Left forelimb (tissue), 1 donor: ENCODE measurements at places on chromosomes 11 and 22.
A peak's percentile ranks its signal among the peaks of the same experiment; 100 is the strongest.

DNA sequence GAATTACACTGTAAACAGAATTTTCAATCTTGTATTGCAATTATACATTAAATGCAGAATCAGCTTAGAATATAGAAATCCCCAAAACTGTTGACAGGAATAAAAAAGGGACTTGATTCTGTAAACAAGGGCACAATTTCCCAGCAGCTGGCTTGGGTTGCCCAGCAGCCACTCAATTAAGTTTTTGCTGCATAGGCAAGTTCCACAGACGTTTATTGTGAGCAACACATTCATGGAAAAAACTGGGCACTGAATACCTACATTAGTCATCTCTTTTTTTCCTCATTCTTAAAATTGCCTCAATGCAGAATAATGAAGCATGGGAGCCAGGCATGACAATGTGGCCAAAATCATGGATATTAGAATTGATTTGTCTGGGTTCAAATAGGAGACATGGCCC lies 421.8 kb upstream of the ANO5 start:
- DNase-seq: no peak

GRCh38 chr11:10693509-10694081 lies at the start of gene IRAG1:
IRAG1 (minus strand) TSS chr11:10693755; CDS start chr11:10693602, 153 bp downstream.
- DNase-seq: no peak

DNA sequence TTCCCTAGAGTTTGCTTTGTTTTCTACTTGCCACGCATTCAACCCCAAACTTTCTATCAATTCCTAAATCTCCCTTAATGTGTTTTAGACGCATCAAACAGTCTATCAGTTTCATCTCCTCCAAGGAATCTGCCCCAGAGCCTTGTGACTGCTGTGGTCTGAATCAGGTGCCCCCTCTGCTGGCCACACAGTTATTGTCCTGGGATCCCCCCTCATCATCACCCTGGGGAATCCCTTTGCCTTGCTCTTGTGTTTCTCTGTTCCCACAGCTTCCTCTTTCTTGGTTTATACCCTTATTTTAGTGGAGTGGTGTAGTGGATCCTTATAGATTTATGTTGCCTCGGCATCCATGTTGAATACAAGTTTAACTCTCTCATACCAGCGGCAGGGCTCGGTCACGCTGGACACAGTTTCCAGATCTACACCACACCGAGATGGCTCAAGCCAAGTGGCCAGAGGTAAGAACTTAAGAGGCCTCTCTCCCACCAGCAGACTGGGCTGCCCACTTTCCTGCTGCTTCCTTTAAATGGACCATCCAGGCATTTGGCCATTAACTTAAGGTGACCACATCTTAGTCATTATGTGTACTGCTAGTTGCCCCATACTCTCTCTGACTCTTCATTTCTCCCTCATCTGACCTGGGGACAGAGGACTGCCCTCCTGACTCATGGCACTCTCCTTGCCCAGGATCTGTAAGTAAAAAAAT lies 8.2 kb downstream of the UPB1 start:
- DNase-seq: no peak

GRCh38 chr11:7673724-7674434 lies 579 bp upstream of the CYB5R2 start:
- DNase-seq: peak; percentile 79

GRCh38 chr11:64472593-64473455 lies 113.9 kb downstream of the RPS6KA4 start:
- DNase-seq: peak; percentile 11

- DNase-seq: no peak
Observed at GRCh38 chr22:18044548-18045271, 20.3 kb upstream of the MICAL3 start.

GRCh38 chr11:21866781-21867180 lies 326.1 kb upstream of the ANO5 start:
- no peak for DNase-seq

DNA sequence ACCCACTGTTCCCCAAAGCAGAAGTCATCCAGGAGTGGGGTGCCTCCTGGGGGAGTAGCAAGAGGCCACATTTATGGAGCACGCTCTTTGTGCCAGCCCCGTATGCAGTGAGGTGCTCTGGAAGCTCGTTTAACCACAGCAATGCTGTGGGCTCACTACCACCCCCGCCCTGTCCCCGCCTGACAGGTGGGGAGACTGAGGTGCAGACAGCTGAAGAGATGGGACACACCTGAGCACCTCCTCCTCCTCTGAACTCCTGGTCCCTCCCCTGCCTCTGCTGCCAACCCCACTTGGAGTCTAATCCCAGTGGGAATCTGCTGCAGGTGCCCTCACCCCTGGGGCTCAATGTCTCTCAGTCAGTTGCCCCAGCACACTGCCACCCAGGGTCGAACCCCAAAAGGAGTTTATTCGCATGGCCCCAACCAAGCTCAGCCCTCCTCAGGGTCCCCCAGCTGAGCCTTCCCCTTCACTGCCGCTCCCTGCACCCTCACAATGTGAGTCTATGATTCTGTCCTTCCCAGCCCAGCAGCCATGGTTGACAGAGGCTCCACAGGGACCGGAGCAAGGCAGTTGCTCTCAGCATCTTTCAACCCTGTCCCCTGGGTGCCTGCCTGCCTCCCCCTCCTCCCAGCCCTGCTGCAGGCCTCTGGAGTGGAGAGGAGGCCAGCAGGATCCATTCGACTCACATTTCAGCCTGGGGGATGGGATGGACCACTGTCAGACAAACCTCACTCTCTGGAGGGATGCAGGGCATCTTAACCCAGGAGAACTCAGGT lies 13.3 kb upstream of the BCR start:
- no peak for DNase-seq

DNA sequence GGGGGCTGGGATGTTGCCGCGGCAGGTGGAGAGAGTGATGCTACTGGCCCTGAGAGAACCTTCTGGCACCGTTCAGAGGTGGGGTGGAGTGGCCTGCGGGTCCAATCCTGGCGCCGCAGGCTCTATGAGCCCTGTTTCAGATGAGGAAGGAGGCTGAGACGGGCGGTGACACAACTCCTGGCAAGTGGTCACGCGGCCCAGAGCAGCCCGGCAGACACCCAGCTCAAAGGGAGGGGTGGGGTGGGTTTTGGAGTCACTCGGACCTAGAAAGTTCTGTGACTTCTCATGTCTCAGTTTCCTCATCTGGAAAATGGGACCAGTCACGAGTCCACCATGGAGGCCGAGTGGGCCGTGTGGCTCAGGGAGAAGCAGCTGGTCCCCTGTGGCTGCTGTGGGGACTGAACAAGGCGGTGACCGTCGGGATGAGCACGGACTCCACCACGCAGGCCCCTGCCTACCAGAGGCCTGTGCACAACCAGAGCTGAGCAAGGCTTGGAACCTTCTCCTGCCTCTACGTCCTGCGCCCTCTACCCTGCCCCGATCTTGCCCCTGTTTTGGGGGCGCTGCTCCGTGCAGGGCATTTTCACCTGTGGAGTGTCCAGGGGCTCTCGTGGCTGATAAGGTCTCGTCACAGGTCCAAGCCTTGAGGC lies 3.7 kb downstream of the TSPO start:
- no peak for DNase-seq

DNA sequence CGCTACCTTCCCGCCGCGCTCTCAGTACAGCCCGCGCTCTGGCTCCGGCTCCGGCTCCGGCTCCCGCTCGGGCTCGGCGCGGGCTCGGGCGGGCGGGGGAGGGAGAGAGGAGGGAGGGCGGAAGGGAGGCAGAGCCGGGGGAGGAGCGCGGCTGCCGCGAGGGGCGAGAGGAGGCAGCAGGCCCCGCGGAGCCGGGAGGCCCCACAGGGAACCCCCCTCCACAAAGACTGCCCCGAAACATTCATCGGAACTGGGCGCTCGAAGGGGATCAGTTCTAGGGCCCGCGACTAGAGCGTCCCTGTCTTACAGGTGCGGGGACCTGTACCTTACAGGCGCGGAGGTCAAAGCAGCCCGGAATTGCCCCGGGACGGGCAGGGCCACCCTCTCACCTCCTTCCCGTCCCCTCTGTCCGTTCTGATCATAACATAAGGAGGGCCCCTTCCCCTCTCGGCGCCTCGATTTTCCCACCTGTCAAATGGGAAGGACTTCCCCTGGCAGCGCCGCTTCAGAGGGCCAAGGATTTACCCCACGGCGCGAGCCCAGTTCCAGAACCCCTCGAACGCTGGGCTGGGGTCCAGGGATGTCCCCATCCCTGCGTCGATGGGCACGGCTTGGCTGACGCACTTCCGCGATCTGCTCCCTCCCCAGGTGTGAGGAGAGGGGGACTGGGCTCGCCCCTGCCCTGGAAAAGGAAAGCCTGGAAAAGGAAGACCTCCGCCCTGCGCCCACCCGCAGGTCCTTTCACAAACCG lies at the start of gene SHISA8:
SHISA8 (minus strand) TSS at position 40 of the 751 bp plus-strand sequence. CDS start 407 bp downstream, outside the sequence.
- DNase-seq: no peak

GRCh38 chr11:45108070-45109064 lies 38.1 kb upstream of the PRDM11 start:
- peak; percentile 63 for DNase-seq

DNA sequence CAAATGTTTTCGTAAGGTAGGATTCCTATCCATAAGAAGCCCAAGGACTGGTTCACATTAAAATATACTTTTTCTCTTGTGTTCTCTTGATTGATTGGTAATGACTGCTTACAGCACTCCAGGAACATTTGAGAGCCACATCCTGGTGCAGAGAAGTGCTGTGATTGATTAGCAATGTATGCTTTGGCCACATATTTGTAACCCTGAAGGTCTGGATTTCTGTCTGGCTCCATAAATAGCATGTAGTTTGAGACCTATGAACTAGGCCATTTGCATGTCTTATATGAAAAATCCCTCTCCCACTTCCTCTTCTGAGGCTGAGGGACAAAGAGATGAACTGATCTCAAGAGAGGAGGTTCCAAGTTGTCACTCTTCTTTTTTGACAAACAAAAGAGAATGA lies 49.3 kb upstream of the CD44 start:
- no peak for DNase-seq

- no peak for DNase-seq
Observed at GRCh38 chr11:69509381-69509780, 27.9 kb downstream of the LINC01488 start.

GRCh38 chr22:48180631-48181030 lies 1418.2 kb downstream of the TBC1D22A start:
- no peak for DNase-seq

GRCh38 chr11:121656328-121657090 lies 203.7 kb upstream of the SORL1-AS1 start:
- peak; percentile 67 for DNase-seq

DNA sequence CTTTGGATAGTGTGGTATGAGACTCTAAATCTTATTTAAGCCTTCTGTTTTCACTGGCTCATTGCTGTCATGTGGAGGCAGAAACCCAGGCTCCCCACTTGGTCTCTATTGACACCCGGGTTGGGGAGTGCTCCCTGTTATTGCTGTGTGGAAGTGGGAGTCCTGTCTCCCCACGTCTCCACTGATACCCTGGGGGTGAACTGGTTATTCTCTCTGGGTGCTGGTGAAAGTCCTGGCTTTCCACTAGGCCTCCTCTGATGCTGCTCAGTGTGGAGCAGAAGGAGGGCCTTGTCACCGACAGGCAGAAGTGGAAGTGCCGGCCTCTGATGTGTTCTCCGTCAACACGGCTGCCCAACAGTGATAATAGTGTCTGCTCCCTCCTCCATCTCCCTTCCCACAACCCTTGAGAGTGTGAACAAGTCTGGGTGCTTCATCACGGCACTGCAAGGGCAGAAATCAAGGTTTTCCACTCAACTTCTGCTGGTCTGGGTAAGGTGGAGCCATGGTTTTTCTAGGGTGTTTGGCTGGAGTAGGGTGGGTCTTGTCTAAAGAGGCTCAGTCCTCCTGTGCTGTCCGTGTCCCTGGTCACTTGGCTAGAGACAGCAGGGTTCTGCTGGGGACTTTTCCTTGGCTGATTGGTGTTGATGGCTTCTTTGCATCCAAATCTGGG lies 240.7 kb upstream of the B3GAT1 start:
- peak; percentile 25 for DNase-seq

DNA sequence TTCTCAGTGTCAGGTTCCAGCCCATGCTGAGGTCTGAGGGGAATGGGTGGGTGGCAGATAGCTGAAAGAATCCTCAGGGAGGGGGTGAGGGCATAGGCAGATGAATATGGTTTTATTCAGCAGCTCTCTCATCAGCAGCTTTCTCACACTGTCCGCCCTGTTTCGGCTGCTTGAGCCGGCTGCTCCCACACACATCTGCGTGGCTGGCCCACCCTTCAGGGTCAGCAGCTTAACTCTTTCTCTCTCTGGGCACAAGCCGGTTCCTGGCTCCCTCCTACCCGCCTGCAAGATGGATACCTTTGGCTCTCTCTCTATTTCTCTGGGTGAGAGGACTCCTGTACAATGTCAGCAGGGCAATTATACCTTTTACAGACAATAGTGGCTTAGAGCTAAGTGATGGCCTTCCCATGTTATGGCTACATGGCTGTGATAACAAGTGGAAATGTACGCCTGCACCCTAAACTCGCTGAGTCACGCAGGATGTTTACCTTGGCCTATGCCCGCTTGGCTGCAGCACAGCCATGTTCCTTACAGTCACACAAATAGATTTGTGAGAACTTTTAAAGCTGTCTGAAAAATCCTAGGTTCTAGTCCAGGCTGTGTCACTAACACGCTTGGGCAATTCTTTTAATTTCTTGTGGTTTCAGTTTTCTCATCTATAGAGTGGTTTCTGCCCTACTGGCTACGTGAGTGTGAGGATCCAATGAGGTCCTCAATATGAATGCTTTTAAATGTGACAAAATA lies 4.1 kb downstream of the MMP20 start:
- DNase-seq: no peak

DNA sequence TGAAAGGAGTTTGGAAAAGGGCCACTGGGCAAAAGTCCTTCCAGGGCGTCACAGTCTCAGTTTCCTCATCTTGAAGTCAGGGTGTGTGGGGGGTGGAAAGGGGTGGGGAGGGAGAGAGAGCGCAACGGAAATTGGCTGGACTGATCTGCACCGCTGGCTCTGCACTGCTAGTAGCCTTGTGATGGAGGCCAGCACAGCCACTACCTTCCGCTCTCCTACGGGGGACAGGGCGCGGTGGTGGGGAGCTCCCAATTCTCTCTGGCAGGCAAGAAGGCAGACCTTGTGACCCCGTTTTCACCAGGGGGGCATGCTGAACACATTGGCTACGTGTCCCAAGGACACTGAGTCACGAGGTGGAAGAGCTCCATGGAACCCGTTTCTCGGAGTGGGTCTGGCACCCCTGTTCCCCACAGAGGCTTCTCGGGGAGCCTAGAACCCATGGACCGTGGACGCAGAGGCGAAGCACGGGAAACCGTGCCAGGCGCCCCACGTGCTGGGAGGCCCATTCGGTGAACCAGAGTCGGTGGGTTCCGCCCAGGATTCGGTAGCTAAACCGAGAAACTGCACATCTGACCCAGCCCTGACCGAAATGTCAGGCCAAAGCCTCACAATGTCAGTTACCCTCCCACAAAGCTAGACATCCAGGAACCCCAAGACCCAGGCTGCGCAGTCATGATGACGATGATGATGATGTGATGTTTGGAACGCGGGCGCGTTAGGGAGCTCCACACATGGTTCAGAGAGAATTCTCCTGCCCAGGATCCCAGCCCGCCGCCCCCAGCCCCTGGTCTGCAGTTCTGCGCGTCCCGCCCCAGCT lies 28.3 kb upstream of the WNT11 start:
- DNase-seq: peak; percentile 70

- DNase-seq: no peak
Observed at GRCh38 chr11:100221791-100222190, 465.3 kb upstream of the ARHGAP42 start.

- no peak for DNase-seq
Observed at GRCh38 chr11:17763703-17764102, 29.1 kb downstream of the KCNC1 start.
